ENCODE measurements at places on chromosomes 2 and 18.

DNA sequence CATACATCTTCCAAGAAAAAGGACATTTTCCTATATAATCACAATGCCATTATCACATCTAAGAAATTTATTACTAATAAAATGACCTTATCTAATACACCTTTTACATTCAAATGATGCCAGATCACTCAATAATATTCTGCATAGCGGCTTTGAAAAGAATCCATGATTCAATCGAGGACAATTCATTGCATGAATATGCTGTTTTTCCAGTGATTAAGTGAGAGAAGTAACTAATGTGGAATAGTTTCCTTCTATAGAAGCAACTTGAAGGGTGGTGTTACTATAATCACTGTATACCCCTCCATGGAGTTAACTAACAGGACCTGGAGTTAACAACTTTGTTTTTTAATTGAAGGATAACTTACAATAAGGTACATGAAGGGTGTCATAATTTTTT lies 9.1 kb downstream of the PLEK start:
- DNase-seq: no peak

GRCh38 chr2:143474586-143474985 lies 345.4 kb downstream of the ARHGAP15 start:
- DNase-seq: no peak

GRCh38 chr18:12031846-12032245 lies 50.5 kb downstream of the IMPA2 start:
- peak; percentile 79 for DNase-seq

DNA sequence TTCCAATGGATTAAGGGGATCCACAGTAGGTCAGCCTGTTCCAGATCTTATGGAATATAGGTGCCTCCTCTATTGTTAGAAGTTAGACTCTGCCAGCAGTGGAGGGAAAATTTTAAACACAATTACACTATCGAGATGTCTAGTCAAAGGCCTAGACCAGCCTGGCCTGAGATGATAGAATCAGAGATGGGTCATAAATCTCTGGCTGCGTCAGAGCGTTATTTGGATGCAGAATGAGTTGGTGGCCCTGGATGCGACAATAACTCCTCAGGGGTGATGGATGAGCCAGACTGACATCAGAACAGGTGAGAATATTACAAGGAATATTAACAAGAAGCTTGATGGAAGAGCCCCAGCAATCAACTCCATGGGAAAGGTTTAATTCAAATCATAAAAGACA lies 149.3 kb upstream of the TCF4 start:
- no peak for DNase-seq

GRCh38 chr2:10497797-10498251 lies 49.7 kb upstream of the ODC1 start:
- peak; percentile 85 for DNase-seq

DNA sequence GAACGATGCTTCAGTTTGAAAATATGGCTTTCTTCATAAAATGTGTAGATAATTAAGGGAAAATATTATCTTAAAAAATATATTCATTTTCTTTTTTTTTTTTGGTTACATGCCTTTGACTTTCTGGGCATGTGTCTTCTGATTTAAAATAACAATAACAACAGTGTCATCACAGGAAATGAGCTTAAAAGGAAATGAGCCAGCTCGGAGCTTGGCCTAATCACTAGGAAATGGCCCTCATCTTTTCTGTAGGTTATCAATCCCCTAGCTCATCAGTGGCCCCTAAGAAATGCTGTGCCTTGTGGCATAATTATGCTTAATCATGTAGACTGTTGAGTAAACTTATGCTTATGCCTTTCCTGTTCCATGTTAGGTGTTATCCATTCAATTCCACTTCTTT lies 141.8 kb upstream of the FHL2 start:
- DNase-seq: no peak

- no peak for DNase-seq
Measured at GRCh38 chr2:12062053-12062395, 315.6 kb downstream of the LPIN1 start.

GRCh38 chr2:30987566-30987965 lies 150.7 kb downstream of the GALNT14 start:
- no peak for DNase-seq

DNA sequence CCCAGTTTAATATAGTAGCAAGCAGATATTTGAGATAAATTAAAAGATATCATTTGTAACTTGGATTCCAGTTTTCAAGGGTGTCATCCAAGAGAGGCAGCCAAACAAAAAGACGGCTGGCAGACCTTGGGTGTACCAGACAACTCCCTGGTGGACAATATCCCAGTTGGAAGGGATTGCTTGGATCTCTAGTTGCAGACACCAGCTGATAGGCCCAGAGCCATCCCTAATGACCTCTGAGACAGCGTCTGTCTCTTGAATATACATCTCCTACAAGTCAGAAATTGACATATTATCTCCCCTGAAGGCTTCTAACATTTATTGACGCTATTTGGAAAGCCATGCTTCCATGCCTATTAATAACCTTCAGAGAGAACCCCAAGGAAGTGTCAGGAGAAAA lies 67.7 kb downstream of the ACVR1 start:
- no peak for DNase-seq

GRCh38 chr18:63963615-63964256 lies 6.1 kb upstream of the SERPINB8 start:
- DNase-seq: no peak

DNA sequence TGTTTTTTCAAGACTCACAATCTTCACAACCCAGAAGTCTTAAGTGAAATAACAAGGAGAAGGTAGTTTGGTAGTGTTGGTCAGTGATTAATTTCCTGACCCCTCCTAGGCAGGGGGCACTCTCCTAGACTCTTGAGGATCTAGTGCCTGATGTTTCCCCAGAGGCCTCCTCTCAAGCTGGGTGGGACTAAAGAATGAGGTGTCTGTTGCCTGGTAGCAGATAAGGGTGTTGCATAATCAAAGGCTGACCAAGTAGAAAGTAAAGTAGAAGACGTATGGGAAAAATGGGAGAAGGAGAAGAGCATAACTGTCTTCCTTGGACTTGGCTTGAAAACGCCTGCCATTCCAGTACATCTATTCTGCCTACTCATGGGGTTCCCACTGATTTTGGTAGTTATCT lies 37.8 kb downstream of the VIT start:
- DNase-seq: no peak

DNA sequence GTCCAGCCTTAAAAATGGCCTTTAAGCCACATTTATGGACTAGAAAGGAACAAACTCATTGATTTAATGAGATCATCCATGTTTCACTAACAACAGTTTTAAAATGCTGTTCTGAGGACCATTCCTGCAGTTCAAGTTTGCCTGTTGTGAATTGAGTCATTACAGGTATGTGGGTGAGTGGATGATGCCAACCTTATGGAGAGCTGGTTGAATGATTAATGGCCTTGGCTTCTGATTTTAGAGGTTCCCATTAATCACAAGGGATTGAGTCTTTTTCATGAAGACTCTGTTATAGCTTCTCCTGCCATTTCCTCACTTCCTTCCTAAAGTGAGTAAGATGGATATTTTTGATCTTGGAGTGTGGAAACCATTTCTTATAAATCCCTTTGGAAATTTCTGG lies 459.8 kb upstream of the SLC14A2 start:
- DNase-seq: no peak

DNA sequence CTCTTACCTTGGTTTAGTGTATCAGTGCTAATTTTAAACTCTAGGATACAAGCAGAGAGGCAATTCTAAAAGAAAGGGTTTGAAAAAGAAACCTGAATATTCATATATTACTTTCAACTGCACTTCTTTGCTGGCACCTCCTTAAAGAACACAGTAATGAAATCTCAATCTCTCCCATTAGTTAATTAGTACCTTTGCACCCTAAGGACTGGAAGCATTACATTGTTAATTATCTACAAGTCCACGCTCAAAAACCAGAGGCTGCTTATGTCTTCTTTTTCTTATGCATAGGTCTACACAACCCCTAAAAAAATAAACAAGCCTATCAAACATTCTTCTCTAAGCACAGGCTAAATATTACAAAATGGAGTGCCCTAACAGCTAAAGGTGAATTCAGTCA lies 20.2 kb downstream of the EPHA4 start:
- DNase-seq: no peak

GRCh38 chr2:157874997-157875640 lies 1.0 kb downstream of the ACVR1 start:
- peak; percentile 80 for DNase-seq

GRCh38 chr2:207879536-207879935 lies 109.8 kb upstream of the FZD5 start:
- DNase-seq: no peak

- DNase-seq: peak; percentile 79
Measured at GRCh38 chr2:106542746-106543359, 55.7 kb downstream of the CD8B2 start.

GRCh38 chr2:38066421-38067115 lies 9.4 kb downstream of the CYP1B1 start:
- DNase-seq: peak; percentile 69

- no peak for DNase-seq
Measured at GRCh38 chr2:143623909-143624260, 494.7 kb downstream of the ARHGAP15 start.

DNA sequence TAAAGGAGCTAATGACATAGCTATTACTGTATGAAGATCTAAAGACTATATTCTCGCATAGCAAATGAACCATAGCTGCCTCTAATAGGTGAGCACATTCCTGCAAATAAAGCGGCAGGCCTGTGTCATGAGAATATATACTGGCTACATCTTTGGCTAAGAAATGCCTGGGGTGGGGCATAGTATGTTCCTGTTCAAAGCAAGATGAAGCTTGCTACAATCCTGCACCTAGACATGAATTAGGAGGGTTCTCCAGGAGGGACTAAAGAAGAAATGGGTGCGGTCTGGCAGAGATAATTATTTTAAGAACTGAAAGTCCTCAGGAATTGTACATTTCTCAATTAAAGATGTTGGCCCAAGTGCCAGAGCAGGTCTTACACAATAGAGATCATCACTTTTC lies 46.8 kb upstream of the PLA2R1 start:
- DNase-seq: no peak

DNA sequence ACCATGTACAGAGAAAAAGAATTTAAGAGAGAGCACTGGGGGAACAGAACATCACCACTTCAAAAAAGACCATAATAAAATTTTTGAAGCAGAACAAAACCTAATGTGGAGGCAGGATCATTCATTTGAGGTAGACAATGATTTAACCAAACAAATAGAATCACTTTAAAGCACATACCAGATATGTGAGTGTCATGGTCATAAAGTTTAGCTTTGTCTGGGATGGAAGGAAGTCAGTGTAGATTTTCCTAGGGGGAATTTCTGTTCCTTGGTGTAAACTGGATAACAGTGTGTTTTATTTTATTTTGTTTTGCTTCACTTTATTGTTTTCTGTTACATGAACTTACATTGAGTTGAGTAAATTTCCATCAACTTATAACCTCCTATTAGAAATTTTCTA lies 120.8 kb downstream of the CRIM1 start:
- no peak for DNase-seq

DNA sequence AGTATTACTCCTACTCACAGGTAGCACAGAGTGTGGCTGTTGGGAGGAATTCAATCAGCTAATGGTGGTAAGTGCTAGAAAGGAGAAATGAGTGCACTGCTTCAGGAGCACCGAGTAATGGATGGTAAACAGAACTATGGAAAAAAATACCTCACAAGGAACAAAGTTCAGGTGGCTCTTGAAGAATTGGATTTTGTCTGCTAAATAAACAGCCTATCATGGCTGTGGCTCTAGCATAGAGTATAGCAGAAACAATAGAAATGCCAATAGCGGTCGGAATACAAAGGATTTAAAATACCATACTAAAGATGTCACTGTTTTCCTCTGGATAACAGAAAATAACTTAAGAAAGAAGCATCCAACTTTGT lies 482.5 kb downstream of the NUP35 start:
- no peak for DNase-seq

DNA sequence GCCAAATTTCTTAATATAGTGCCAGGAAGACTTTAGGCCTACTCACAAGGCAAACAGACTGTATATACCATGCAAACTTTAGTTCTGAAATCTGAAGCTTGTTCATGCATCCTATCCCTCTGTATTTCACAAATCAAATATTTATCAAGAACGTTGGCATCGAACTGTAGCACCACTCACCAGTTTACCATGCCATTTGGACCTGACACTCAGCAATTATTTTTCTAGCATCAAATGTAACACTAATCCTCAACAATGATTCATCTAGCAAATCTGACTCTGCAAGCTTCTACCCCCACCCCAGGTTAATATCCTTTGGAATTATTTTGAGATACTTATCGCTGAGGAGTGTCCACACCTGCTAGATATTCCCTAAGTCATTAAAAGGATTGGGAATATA lies 1506.6 kb downstream of the LRP1B start:
- DNase-seq: no peak
